Dorsolateral prefrontal cortex (tissue), 122 donors: ENCODE measurements at places on chromosomes 11 and 22.

GRCh38 chr11:65501186-65501471 lies 2.3 kb downstream of the MALAT1 start:
- DNase-seq: no peak

GRCh38 chr11:47394322-47395222 lies 13.8 kb upstream of the SLC39A13 start:
- DNase-seq: no peak

DNA sequence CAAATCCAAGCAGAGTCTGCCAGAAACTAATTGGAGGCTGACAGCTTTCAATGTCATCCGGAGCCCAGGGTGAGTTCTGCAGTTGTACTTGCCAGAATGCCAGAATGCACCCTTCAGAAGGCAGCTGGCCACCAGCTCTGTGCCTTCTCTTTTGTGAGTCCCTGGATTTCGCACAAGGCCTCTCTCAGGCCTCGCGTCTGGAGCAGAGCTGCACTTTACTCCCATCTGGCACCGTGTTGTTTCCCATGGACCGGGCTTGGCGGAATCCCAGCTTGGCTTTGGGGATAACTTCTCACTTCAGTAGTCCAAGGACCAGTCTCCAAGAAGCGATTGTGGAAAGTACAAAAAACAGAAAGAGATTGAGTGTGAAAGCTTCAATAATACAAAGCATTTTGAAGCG lies 451.3 kb upstream of the KIRREL3 start:
- DNase-seq: peak; percentile 47

DNA sequence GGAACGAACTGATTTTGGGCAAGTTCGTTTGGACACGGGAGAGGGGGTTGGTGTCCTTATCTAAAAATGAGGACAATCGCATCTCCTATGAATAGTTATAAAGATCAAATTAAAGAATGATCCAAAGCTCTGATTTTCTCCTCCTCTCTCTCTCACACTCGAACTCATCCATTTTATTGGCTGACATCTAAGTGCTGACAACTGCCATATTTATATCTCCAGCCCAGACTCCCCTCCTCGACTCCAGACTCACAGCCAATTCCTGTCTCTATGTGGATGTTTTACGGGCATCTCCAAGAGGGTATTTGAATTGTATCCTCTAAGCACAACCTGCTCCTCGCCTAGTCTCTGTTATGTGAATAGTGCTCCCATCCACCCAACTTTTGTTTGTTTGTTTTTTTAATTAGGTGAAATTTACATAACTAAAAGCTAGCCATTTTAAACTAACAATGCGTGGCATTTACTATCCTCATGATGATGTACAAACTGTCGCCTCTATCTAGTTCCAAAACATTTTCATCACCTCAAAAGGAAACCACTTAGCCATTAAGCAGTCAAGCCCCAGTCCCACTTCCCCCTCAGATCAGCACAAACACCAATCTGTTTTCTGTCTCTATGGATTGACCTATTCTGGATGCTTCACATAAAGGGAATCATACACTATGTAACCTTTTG lies 4.0 kb downstream of the SYN3 start:
- DNase-seq: no peak

DNA sequence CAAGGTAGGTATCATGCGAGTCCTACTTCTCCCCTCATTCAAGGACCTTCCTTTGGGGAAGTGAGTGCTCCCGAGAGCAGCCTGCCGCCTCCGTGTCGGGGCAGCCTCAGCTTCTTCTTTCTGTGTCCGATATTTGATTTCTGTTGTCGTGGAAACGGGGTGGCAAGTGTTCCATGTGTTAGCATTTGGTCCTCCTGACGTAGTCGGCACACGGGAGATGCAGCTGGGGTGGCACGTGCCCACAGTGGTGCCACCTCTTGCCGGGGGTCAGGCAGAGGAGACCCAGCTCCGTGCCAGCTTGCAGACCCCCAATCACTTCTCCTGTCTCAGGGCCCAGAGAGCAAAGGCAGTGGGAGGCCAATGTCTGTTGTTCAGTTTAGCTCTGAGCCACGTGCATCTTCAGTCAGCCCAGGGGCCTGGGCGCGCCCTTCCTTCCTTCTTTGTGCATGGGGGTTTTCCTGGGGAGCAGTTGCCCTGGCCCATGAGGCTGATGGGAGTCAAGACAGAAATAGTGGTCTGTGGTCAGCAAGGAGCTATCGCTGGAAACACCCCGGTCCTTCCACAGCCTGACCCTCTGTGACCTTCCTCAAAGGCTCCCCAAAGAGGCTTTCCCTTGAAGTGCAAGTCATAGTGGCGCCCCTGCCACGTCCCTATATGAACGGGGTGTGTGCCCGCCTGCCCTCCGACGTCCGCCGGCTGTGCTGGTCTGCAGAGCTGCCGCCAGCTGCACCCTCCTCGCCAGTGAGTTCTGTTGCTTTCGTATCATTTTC lies 44.5 kb downstream of the PARVB start:
- no peak for DNase-seq

- DNase-seq: no peak
These were observed 137.1 kb upstream of the CTSC start for GRCh38 chr11:88474655-88475054.

- DNase-seq: no peak
These were observed 830 bp downstream of the ACAT1 start for GRCh38 chr11:108122166-108122628.

DNA sequence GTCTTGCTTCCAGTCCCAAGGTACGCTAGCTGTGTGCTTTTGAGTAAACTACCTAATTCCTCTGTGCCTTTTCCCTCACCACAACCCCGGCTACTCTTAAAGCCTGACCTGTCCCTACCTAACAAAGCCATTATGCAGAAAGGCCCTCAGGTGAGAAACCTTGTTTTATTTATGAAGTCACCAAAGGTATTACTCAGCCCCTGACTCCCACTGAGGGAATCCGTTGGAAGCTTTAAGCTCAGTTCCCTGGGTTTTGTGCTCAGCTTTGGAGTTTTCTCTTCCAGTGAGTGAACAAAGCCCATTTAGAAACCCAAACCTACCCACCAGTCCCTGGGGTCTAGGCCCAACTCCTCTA lies 90.9 kb downstream of the APIP start:
- DNase-seq: no peak
